ENCODE measurements at places on chromosomes 1 and 21.
A peak's percentile ranks its signal among the peaks of the same experiment; 100 is the strongest.

GRCh38 chr1:19311503-19311930 lies 427 bp downstream of the AKR7A2 start:
- DNase-seq: peak; percentile 84

DNA sequence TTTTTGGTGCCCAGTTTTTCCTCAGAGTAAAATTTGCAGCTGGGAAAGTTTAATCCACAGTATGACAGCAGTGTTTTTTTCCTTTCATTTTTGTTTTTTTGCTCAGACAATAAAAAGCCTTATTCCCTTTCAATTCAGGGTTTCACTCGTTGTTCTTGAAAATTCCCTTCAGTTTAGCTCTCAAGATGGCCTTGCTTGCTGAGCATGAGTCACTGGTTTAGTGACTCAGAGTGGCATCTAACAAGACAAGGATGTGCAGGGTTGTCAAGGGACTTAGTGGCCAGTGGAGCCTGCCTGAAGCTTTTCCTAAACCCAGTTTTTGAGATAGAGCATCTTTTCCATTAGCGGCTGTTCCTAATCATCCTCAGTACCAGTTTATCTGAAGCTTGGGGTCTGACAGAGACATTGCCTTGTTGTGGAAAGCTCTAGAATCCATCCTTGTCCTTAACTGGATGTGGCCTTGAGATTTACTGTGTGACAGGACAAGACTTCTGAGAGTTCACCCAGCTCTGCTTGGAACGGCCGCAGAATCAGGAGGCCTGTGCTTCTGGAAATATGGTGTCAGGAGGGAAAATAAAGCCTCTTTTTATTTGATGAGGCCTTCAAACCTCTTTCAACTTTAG lies 48.4 kb upstream of the DNAJC6 start:
- no peak for DNase-seq

DNA sequence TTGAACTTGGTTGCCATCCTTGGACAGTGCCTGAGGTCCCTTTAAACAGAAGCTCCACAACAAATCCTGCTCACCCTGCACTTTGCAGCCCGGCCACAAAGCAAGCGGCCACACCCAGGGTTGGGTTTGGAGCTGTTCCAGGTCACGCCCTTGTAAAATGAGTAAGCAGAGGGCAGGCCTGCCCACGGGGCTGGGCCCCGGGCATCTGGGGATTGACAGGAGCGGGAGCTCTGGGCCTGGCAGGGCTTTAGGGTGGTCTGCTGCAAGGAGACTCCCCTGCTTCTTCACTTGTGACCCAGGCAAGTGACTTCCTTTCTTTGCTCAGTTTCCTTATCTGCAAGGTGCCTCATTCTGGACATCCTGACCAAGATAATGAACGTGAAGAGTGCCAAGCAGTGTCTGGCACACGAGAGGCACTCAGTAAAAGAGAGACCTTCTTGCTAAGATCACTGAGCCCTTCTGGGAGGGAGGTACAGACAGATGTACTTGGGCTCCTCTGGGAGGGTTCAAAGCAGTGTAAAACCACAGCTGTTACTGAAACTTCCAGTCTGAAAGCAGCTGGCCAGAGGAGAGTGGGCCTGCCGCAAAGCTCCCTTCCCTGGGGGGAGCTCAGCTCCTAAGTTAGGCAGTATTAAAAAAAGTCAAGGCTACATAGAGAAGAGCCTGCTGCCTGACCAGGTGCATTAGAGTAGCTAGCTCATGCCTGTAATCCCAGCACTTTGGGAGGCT lies 2.6 kb downstream of the E2F2 start:
- no peak for DNase-seq

DNA sequence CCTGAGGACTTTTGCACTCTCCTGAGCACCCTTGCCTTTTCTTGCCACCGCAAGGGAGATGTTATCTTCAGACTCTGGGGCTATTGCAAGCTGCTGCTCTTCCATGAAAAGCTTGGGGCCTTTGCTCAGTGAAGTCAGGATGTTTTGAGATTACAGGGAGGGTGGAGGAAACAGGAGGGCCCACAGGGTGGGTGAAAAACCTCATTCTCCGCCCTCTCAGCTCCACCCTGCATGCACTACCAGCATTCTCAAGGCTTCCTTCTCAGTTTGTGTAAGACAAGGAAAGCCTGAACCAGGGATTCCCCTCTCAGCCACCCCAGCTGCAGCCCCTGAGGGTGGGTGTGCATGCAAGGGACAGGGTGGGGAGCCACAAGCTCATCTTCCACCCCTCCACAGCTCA lies 25.8 kb upstream of the ZNF648 start:
- no peak for DNase-seq

- DNase-seq: no peak
Measured at GRCh38 chr1:234440348-234440747, 38.6 kb downstream of the TARBP1 start.

DNA sequence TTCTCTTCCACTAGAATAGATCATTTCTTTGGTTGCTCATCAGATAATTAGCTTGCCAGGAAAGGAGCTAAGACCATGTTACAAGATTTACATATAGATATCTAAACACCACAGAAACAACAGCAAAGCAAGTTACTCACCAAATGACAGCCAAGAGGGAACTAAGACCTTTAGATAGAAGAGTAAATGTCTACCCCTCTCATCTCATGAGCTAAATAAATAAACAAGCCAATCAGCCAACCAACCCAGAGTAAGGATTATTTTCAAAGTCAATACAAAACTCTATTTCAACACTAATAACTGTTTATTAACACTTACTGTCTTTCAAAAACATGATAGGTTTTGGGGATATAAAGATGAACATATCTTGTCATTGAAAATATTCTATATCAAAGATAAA lies 474.7 kb downstream of the LMO4 start:
- no peak for DNase-seq

GRCh38 chr21:29751473-29752185 lies 188.2 kb downstream of the GRIK1 start:
- DNase-seq: no peak

DNA sequence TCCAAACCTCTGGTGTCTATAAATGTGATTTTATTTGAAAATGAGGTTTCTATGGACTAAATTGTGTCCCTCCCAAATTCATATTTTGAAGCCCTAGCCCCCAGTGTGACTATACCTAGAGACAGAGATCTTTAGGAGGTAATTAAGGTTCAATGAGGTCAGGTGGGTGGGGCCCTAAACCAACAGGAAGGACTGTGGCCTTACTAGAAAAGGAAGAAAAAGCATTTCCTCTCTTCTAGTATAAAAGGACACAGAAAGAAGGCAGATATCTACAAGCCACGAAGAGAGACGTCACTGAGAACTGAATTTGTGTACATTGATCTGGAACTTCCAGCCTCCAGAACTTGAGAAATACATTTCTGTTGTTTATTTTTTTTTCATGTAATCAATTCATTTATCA lies 123.1 kb upstream of the RUNX1 start:
- DNase-seq: no peak

DNA sequence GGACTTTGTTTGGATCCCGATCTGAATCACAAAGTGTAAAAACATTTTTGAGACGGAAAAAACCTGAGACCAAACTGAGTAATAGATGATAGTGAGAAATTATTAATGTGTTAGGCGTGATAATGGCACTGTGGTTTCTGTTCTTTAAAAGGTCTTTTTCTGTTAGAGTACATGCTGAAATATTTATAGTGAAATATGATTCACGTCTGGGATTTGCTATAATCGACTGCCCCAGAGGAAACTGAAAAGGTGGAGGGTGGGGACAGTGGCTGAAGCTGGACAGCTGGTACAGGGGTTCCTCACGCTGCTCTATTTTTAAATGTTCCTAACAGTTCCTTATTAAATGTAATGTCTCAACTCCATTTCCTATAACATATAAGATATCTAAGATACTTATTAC lies 11.2 kb downstream of the URB1 start:
- DNase-seq: no peak

- DNase-seq: no peak
Measured at GRCh38 chr1:43908858-43909257, 24.7 kb upstream of the ARTN start.

DNA sequence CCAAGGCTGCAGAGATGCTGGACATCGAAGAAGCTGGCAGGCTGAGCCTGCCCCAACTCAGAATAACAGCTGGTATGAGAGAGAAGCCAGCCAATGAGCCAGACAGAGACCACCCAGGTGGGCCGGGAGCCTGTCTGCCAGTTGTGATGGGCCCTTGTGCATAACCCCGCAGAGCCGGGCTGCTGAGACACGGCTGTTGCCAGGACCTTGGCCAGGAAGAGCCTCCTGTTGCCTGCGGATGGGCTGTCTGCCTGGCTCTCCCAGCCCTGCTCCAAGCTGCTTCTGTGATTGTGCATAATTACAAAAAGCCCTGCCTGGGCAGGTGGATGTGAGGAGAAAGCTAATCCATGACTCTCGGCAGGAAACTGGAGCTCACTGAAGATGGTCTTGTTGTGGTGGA lies 126.5 kb downstream of the CAPN8 start:
- peak; percentile 22 for DNase-seq

DNA sequence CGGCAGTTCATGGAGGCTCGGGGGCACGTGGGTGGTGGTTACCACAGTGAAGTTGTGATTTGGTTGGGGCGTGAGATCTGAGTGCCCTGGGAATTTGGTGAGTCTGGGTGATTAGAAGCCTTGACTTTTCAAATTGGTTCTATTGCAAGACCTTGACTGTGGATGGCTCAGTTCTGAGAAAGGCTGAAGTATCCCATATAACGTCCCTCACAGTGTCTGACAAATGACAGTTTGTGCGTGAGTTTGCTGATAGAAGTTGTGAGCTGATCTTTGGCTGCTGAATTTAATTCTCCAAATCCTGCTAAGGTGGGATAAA lies 549 bp downstream of the MSH4 start:
- no peak for DNase-seq

DNA sequence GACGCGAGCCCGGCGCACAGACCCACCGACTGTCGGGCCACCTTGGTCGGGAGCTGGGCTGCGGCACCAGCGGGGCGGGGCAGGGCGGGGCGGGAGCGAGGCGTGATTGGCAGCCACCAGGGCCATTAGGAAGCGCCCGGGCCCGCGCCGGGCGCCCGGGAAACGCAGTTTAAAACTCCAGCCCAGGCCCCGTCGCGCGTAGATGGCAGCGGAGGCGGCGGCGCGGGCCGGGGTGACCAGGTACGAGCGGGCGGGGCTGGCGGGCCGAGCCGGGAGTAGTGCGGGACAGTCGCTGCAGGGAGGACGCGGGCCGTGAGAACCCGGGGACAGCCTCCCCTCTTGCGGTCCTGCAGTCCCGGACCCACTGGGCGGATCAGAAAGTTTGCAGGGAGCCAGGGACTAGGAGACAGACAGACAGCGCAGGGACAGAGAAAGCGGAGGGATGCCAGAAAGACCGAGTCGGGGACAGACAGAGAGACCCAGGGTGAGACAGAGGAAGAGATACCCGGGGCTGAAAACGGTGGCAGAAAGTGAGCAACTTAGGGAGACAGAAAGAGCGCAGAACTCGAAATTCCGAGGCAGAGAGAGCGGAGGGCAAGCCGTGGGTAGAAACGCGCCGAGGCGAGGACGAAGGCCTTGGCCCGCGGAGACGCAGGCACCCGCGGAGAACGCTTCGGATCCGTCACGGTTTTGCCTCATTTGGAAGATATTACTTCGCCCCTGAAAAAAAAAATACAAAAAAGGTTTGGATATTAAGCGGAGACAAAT lies at the start of gene DMBX1:
DMBX1 (plus strand) TSS at position 199 of the 768 bp plus-strand sequence. CDS start 17,175 bp downstream, outside the sequence.
- peak; percentile 40 for DNase-seq

GRCh38 chr1:10698726-10699469 lies 97.5 kb downstream of the CASZ1 start:
- no peak for DNase-seq

DNA sequence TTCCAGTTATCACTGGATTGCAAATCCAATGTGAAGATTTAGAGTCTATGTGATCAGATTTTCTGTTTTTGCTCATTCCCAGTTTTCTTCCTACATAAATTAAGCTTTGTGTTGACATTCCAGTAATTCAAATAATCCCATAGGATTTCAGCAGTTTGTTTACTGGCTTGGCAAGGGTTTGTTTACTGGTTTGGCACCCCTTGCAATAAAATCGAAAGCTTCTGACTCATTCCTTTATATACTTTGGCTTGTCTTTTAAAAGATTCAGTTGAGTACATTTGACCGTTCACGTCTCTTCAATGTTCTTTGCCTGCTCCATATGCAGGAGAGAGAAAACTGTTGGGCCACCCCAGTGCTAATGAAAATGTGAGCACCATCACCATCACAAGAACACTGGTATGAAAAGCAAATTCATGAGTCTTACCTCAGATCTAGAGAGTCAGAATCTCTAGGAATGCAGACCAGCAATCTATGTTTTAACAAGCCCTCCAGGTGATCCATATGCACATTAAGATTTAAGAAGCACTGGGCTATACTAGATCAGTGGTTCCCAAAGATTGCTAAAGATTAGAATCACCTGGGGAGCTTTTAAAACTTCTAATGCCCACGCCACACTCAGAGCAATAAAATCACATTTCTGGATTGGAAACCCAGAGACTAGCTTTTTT lies 32.8 kb downstream of the ZC3H11B start:
- DNase-seq: no peak

- peak; percentile 56 for DNase-seq
Measured at GRCh38 chr1:18557621-18558465, 72.8 kb upstream of the PAX7 start.

Data from kidney (tissue), 22 donors.